NCI-H226 (cell line): ENCODE measurements at places on chromosomes 3 and 15.

- no peak for DNase-seq
These were observed at the start of gene GABRA5 for GRCh38 chr15:26866298-26867199. Gene GABRA5, plus strand, starts transcription at chr15:26867062. Its CDS starts 2,187 bp downstream, at chr15:26869249.

DNA sequence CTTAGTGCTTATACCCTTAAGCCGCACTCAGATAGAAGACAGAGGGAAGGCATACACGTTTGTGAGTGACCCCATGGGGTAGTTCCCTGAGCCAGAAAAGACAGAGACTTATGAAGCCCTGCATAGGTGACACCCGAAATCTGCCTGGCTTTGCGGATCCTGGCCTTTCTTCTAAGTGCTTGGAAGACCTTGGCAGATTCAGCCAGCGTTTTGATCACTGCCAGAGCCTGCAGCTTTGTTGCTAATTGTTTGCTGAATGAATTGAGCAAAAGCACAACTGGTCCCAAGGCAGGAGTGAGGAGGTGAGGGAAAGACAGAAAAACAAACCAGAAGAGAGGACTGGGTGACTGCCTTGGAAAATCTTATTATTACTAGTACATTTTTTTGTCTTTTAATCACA is 168.3 kb upstream of the ICE2 start:
- no peak for DNase-seq

GRCh38 chr3:181791056-181791955 is 79.6 kb downstream of the SOX2 start:
- no peak for DNase-seq

DNA sequence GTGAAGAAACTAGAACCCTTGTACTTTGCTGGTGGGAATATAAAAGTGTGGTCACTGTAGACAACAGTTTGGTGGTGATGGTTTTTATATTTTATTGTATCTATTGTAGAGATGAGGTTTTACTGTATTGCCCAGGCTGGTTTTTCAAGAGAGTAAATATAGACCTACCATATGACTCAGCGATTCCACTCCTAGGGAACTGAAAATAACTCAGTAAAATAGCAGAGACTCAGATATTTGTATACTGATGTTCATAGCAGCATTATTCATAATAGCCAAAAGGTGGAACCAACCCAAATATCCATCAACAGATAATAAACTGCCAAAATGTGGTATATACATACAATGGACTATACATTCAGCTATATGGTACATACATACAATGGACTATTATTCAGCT is 68.8 kb upstream of the IL12A start:
- DNase-seq = peak; percentile 51
